ENCODE measurements at places on chromosomes 3 and 15.
A peak's percentile ranks its signal among the peaks of the same experiment; 100 is the strongest.

DNA sequence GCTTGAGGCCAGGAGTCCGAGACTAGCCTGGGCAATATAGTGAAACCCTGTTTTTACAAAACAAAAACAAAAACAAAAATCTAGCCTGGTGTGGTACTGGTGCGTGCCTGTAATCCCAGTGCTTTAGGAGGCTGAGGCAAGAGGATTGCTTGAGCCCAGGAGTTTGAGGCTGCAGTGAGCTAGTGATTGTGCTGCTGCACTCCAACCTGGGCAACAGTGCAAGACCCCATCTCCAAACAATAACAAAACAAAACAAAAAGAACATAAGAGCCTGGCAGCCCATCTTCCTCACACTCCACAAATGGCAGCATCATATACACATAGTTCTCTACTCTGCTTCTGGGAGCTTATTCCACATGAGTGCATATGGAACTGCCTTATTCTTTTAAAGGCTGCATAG, 2.2 kb upstream of the TRH start:
- DNase-seq, result no peak

GRCh38 chr15:31305796-31306425, 20.7 kb upstream of the KLF13 start:
- DNase-seq, result no peak

GRCh38 chr3:108931035-108931434, 22.6 kb downstream of the GUCA1C start:
- DNase-seq, result no peak

DNA sequence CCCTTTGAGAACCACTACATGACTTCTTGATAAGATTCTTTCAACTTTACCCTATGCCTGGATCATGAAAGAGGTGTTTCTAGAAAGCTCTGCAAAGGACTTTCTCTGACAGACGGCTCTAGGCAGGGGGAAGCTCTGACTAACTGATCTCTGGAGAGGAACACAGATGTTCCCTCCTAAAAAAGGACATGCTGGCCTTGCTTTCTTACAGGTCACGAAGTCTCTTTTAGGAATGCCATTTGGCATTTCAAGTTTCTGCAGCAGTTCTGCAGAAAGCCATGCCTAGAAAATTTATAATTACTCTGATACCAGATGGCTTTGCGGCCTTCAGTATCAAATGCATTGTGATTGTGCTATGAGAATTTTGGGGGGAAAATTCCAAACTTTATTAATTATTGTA, 275.4 kb upstream of the CTDSPL start:
- DNase-seq, result no peak

DNA sequence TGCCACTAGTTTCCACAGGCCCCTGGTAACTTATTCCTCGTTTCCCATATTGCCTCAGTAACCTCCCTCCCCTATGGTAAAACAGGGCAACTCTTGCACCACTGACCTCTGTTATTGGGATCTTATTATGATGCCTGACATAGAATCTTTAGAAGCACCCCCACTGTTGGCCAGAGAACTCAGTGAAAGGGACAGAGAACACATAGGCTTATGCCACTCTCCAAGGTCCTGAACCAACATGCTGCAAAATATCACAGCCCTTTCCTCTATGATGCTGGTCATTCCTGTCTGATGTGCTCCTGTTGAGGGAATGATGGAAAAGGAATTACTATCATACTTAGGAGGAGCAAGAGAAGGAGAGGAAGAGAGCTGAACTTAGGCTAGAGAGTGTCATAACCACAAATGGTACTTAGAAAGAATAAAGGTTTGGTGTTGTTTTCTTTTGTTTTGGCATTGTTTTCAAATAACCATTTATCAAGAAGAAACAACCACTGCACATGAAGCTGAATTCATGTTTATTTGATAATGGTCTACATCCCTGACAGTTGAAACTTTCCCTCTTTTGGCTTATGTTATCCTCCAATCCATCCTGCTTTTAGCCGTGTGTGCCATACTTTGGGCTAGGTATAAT, 330.2 kb downstream of the EPHB1 start:
- DNase-seq, result peak; percentile 40
